ENCODE measurements at places on chromosomes 7 and 10. TPM values are rescaled to one million over a fixed set of nuclear protein-coding genes. Genes with fewer than 3 reads are reported as not detected.

ADAM8 gene
- polyA plus RNA-seq, result 97.8 TPM

SLIT1 gene
- polyA plus RNA-seq, result 0.05 TPM

SPDYE16 gene
- polyA plus RNA-seq, result 0.21 TPM

INHBA gene
- not detected for polyA plus RNA-seq

BAIAP2L1 gene
- polyA plus RNA-seq, result 0.32 TPM

TLX1 gene
- polyA plus RNA-seq, result not detected

CPVL gene
- 0.61 TPM for polyA plus RNA-seq

OR9A2 gene
- not detected for polyA plus RNA-seq

CALHM1 gene
- not detected for polyA plus RNA-seq

WDR86 gene
- polyA plus RNA-seq, result 10.0 TPM

SFXN2 gene
- polyA plus RNA-seq, result 11.4 TPM

CFAP70 gene
- not detected for polyA plus RNA-seq

EBLN1 gene
- polyA plus RNA-seq, result not detected

HOXA9 gene
- not detected for polyA plus RNA-seq

AASS gene
- 0.79 TPM for polyA plus RNA-seq

CYP2C18 gene
- polyA plus RNA-seq, result not detected

AKR1C8 gene
- not detected for polyA plus RNA-seq

GSDME gene
- 0.47 TPM for polyA plus RNA-seq

BTBD16 gene
- 0.09 TPM for polyA plus RNA-seq

CFAP69 gene
- not detected for polyA plus RNA-seq

VIPR2 gene
- polyA plus RNA-seq, result not detected
